NCI-H69 (cell line): ENCODE measurements at places on chromosomes 16 and 17.

- DNase-seq = no peak
Observed at GRCh38 chr17:57355090-57355859, 99.0 kb downstream of the MSI2 start.

GRCh38 chr17:6599364-6599763 lies 41.1 kb downstream of the KIAA0753 start:
- DNase-seq = no peak

DNA sequence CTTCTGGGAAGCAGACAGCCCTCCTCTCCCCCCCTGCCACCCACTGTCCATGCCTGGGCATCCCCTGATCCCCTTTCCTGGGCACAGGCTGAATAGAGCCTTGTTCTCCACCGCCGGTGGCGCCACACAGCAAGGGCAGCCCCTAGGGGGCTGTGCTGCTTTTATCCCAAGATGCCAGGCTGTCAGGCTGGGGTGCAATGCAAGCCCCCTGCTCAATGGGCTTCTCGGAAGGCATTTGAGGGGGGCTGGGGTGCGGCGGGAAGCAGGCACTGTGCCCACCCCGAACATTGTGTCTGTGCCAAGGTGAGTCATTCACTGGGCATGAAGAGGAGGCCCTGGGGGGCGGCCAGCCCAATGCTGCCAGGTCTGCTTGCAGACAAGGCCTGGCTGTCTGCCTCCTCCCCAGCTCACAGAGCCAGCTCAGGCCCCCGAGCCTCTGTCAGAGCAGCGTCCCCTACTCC lies 1.5 kb upstream of the GFAP start:
- peak; percentile 44 for DNase-seq

GRCh38 chr17:63917646-63918045 lies 993 bp downstream of the GH1 start:
- DNase-seq = no peak

DNA sequence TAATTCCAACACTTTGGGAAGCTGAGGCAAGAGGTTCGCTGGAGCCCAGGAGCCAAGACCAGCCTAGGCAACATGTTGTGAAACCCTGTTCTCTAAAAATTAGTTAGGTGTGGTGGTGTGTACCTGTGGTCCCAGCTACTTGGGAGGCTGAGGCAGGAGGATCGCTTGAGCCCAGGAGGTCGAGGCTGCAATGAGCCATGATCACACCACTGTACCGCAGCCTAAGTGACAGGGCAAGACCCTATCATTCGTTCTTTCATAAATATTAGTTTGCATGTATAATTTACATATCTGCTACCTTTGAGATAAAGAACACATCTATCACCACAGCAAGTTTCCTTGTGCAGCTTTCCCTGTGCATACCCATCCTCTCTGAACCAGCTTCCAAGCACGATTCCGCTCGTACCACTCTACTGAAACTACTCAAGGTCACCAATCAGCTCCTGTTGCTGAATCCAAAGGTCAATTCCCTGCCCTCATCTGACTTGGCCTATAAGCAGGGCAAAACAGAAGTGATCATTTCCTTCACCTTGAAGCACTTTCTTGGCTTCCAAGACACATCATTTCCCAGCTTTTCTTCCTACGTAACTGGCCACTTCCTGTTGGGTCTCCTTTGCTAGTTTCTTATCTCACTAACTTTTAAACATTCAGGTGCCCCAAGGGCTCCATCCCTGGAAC lies 49.1 kb downstream of the GRB2 start:
- no peak for DNase-seq

DNA sequence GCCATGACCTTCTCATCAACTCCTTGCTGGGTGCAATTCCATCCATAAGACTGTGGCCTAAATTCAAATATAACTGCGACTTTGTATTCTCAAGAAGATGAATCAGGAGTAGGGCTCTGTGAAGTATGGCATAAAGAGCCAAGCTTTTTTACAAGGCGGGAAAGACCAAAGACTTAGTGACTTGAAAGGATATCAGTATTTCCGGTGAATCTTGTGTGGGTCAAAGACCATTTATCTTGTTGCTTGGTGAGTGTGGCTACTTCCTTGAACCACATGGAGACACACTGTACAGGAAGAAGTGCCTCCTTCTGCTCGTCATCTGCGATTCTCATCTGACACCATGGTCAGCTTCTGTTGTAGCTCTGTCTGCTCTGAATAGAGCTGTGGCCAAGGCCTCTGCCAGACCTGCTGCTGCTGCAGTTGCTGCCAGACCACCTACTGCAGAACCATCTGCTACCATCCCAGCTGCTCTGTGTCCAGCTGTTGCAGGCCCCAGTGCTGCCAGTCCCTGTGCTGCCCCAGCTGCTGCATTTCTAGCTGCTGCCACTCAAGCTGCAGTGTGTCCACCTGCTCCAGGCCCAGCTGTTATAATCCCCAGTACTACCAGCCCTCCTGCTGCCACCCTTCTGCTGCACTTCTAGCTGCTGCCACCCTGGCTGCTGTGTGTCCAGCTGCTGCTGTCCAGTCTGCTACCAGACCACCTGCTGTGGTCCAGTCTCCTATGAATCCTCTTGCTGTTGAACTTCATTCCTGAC lies 6.1 kb upstream of the KRTAP2-4 start:
- DNase-seq = peak; percentile 62

GRCh38 chr16:78932355-78932943 lies 668.1 kb downstream of the MAF start:
- no peak for DNase-seq

DNA sequence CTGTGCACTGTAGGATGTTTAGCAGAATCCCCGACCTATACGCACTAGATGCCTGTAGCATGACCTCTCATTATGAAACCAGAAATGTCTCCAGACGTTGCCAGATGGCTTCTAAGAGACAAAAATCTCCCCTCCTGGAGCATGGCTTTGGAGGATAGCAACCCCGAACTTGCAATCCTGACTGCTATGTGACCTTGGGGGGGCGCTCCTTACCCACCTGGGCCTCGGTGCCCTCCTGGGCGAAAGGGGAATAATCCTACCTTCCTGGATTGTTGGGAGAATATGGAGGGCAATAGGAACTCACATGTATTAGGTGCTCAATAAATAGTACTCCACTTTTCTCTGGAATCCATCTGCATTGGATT lies 8.1 kb downstream of the MRM1 start:
- DNase-seq = no peak

- DNase-seq = no peak
Observed at GRCh38 chr16:65675161-65675560, 553.3 kb upstream of the CDH11 start.

DNA sequence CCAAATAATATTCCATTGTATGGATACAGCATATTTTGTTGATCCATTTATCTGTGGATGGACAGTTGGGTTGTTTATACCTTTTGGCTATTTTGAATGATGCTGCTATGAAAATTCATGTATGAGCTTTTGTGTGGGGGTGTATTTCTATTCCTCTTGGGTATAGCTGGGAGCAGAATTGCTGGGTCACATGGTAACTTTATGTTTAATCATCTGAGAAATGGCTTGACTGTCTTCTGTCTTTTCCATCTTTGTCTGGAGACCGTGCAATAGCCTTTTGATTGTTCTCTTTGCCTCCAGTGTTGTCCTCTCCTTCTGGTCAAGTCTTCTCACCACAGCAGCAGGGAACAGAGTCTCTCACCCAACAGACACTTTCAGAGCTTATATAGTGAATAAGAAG lies 20.5 kb upstream of the MAF start:
- DNase-seq = no peak

DNA sequence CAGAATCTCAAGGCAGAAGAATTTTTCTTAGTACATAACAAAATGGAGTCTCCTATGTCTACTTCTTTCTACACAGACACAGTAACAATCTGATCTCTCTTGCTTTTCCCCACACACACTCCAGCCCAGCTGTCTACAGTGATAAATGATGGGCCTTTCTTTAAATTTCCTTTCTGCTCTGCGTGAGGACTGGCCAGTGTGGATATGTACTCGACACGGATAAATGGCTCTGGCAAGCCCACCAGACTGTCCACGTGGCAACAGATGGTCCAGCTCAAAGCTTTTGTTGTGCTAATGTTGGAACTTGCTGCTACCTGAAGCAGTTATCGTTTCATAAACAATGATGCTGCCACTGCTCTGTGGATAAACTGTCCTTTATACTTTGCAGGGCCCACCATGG lies 410.7 kb downstream of the TMEM114 start:
- DNase-seq = no peak
